ENCODE measurements at places on chromosomes 2 and 18.

GRCh38 chr2:37918742-37919186 lies 6.3 kb upstream of the RMDN2 start:
- no peak for DNase-seq

DNA sequence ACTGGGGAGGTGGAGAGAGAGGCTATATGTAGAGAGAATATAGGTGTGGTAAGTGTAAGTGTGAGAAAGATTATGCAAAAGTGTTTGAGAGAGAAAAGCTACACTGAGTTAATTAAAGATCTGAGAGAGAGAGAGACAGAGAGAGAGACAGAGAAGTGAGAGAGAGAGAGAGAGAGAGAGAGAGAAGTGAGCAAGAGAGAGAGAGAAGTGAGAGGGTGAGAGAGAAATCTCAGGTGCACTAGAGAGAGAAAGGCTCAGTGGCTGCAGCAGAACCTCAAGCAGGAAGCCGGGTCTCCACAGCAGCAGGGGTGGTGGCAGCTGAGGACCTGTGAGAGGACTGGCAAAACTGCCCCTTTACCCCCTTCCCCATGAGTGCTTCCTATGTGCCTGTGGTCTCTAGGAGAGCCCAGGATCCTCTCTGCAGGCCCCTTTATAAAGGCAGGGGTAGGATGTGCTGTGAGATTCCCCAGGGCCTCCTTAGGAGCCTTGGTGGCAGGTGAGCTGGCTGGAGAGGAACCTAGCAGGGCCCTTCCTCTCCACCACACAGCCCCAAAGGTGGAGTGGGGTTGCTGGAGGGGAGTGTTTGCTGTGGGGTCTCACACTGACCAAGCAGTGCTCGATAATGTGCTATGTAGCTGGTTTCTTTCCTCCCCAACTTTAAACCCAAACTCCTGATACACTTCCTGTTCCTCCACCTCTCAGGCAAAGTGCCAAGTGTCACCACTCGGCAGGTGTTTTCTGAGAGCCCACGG lies 52.6 kb downstream of the SLC4A5 start:
- DNase-seq: no peak

DNA sequence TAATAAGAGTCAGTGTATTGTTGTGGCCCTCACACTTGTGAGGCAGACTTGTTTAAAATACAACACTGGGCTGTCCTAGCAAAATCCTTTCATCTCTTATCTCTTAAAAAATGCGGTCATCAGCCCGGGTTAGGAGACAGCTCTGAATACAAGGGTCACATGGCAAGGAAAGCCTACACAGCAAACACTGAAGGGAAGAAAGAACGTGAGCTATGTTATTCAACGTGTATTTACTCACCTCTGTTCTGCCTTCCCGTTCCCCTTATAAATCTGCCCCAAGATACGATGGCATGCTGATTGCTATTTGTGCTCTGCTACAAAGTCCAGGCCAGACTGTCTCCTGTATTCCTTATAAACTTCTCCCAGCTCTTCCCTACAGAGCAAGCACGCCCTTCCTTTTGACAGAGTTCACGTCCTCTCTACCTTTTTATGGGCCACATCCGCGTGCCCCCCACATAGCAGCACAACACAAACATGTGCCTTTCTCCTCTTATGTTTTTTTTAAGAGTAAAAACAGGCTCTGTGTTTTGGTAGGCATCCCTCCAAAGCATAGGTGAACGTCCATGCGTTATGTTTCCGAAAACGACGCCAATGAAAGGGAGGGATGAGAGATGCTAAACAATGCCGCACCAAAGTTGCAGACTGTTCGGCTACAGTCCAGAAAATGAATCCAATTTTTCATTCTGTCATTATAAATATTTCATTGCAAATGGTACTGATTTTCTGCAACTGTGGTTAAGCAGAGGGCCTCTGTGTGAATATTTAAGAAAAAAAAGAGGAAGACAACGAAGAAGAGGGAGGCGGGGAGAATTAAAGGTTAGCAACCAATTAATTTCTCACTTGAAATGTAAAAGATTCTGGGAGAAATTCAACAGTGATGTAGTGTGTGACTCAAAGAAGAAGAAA lies 274.7 kb downstream of the ZNF521 start:
- DNase-seq: peak; percentile 30

DNA sequence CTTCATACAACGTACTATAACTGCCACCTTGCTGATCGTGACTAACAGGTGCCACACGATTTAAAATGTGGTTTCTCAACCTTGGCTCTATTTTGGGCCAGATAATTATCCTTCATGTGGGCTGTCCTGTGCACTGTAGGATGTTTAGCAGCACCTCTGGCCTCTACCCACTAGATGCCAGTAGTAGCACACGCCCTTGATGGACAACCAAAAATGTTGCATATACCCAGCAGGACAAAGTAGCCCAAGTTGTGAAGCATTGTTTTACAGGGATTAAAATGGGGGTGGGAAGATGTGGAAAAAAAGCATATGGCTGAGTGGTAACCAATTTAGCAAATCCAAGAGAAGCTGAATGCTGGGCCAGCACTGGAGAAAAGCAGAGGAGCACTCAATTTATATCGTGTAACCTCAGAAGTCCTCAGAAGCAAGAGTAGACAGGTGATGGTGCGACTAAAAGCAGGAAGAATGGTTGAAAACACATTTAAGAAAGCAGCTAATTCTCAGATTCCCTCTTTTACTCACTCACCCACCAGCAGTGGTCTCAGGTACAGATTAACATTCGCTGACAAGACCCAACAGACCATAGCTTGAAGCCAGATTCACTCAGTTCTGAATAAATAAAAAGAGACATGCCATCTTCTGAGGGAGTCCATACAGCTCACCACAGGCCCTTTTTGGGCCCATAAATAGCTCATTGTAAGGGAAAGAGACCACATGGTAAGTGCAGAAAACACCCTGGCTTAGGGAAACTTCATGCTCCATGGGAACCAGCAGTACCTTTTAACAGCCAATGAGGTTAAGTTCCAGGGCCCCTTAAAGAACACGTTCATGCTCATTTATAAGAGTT lies 50.6 kb downstream of the RAPH1 start:
- DNase-seq: peak; percentile 16

GRCh38 chr2:204576362-204576979 lies 31.2 kb downstream of the PARD3B start:
- peak; percentile 3 for DNase-seq

DNA sequence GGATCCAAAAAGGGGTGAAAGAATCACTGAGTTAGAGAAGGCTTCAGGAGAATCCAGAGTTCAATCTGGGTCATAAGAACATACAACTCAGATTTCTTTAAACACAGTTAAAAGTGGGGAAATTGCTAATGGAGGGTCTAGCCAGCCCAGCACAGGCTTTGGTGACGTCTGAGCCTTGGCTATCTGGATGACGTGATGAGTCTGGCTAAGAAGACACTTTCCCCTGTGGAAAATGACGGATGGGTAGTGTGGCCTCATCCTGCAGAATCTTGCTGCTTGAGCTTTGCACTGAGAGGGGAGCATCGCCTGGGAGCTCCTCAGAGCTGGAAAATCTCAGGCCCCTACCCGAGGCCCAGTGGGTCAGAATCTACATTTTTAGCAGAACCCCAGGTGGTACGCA lies 19.2 kb downstream of the EDAR start:
- no peak for DNase-seq

GRCh38 chr18:48853588-48853987 lies 97.2 kb downstream of the SMAD7 start:
- no peak for DNase-seq

DNA sequence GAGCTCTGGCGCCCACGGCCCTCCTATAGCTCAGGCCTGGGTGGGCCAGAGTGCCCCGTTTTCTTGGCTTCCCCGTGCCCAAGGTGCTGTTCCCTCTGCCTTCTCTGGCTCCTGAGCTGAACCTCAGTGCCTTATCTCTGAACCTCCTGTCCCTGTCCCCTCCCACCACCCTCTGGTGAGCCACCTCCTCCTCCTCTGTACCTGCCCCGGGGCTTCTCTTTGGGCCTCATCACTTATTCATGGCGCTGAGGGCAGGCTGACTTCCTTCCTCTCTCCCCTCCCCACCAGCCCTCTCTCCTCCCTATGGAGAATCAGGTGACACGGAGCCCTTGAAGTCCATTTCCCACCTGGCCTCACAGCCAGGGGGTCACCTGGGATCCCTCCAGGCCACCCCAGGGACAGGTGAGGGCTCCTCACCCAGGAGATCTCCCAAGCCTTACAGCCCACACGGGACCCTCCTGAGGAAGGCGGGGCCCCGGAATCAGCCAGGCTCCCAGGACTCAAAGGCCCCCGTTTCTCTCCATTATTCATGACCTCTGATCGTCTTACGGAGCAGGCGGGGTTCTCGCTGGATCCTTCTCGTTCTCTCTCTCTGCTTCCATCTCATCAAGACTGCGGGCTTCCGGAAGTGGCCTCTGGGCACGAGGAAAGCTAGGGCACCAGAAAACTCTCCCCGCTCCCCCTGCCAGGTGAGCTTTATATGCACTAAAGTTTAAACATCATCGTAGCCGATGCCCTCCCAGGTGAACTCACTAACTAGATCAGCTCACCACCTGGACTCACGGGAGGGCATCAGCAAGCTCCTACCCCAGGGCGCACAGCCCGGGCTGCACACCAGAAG lies at the start of gene LOXHD1:
LOXHD1 (minus strand) TSS at position 106 of the 841 bp plus-strand sequence. CDS start 187 bp downstream, outside the sequence.
- DNase-seq: no peak

Measured in fibroblast of skin of abdomen (primary cell).